GM10248 (cell line): ENCODE measurements at places on chromosomes 7 and 10.

DNA sequence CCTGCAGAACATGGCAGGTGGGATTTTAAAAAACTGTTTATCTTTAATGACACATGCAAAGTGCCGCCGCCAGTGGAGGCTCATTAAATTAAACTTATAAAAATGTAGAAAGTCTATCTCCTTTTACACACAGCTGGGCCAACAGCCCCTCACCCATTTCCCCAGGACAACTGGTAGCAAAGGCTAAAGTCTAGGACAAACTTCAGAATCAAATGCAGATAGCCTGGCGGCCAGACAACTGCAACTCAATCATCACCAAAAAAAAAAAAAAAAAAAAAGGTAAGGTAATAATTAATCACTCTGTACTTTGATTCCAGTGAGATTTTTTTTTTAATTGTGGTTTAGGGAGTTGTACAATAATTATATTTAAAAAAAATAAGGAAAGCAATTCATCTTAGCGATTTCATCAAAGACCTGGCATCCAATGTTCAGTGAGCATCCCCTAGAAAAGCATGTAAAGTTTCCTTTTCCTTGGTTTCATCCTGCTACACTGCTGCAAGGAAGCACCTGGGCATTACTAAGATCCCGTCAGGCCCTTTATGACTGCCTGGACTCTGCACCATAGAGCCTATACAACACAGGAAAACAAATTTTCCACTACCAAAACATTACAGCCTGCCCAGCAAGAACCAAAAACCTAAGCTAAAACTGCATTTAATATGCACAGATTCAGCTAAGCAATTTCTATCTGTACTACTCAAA lies 98.5 kb downstream of the GRB10 start:
- no peak for DNase-seq

GRCh38 chr10:77869626-77870420 lies 56.7 kb downstream of the DLG5 start:
- no peak for DNase-seq

DNA sequence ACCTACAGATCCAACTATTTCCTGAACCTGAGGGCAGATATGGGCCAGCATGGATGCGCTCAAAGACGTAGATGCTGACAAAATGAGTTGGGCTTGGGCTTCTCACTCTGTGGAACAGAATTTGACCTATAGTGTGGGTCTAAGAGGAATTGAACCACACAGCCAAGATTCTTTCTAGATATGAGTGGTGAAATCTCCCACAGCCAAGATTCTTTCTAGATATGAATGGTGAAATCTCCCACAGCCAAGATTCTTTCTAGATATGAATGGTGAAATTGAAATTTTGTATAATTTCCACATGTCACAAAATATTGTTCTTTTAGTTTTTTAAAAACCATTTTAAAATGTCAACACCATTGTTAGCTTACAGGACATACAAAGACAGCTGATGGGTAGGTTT lies 215.4 kb upstream of the LRGUK start:
- no peak for DNase-seq

GRCh38 chr10:107409522-107409921 lies 245.0 kb upstream of the SORCS1 start:
- DNase-seq: no peak

- DNase-seq: no peak
Observed at GRCh38 chr7:34143402-34143801, 238.1 kb downstream of the BMPER start.

DNA sequence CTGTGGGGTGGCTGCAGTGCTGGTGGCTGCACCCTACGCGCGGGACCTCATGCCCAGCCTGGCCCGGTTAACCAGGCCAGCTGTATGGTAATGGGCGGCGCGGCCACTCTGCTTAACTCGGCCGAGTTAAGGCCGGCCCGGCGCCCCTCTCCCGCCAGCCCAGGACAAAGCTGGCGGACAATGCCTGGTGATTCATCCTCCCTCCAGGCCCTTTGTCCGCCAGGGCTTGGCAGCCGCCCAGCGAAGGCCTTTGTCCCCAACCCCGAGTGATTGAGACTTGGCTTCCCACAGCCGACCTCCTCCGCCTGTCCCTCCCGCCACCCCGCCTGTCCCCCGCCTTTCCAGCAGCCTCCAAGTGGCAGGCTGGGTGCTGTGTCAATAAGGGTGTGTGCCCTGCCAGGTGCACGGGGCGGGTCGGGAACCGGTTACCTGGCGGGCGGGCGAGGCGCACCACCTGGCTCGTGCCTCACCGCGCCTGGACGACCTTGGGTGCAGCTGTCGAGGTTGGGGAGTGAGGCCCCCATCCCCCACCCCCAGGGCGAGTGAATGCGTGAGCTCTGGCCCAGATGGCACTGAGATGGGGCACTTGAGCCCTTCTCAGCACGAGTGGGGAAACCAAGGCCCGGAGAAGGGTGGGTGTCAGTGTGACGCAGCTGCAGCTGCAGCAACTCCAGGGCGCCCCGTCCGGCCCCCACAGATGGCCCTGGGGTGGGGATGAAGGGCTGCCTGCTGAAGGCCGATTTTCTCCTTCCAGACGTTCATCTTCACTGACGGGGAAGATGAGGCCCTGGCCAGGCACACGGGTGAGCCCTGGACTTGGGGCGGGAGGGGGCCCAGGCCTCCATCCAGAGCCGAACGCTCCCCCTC lies 4.6 kb downstream of the LFNG start:
- no peak for DNase-seq

GRCh38 chr7:135842446-135843179 lies 94.0 kb upstream of the FAM180A start:
- no peak for DNase-seq

DNA sequence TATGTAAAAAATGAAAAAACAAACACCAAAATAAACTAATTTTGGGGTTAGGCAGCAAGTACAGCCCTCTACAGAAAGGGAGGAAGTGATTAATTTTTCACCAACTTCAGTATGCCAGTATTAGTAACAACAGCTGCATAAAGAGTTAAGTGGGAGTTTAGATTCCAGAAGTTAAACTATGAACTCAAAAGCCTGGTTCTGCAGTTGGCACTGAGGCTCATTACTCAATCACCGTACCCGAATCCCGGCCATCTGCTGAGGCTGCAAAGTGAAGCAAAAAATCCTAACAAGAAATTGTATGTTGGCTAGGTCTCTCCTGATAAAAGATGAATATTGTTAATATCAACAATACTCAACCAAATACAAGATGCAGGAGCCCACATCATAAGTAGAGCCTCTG lies 4.0 kb downstream of the NUDT5 start:
- DNase-seq: no peak

GRCh38 chr10:75170215-75170614 lies 40.4 kb upstream of the VDAC2 start:
- no peak for DNase-seq

DNA sequence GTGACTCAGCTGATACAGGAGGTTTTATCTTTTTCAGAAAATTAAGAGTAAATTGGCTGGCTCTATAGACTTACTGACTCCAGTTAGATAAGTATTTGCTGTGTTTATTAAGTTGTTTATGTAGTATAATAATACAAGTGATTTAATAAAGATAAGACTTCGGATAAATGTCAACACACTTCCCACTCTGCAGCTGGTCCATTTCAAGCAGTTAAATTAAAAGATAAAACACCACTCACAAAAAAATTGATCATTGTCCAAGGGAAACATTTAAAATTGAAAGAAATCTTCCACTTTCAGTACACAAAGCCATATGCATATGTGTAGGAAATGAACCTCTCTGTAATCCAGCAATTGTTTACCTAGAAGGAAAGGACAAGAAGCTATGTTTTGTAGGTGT lies 106.1 kb upstream of the SP8 start:
- no peak for DNase-seq

DNA sequence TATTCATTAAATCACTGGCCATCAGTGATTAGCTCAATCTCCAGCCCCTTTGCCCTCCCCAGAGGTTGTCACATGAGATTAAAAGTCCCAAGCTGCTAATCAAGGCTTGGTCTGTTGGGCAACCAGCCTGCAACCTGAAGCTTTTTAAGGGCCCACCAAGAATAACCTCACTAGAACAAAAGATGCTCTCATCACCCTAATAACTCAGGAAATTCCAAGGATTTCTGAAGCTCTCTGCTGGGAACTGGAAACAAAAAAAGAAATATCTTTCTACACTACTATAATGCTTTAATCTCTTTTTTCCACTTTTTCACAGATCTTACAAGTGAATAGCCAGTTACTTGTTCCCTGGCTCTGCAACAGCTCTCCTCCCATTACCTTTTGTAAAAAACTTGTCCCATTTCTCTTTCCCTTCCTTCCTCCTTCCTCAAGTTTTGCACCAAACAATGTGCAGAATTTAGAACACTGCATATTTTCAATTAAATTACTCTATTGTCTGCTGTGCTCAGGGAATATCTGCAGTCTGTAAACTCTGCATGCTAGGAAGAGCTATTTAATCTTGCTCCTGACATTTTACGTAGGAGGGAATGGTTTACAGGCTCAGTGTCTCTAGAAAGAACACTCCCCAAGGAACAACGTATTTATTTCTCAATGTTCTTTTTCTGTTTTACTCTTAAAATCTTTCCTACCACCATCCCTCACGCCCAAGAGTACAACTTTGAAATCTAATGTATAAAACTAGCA lies 169.1 kb downstream of the IMMP2L start:
- DNase-seq: no peak

DNA sequence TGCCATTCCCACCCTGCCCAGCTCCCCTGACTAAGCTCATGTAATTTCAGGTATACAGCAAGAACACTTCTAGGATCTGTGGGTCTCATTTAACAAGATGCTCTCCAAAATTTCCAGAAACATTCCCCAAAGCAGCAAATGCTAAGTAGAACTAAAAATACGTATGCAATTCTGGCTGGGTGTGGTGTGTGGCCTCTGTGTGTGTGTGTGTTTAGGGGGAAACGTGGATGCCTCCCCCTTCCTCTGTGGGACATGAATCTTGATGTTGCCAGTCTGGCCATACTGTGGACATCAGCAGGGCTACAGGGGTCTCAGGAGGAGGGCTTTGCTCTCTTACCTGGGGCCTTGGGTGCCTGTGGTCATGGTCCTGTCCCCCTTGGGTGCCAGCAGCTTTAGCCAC lies 18.4 kb downstream of the EMX2 start:
- no peak for DNase-seq

GRCh38 chr10:17062493-17062892 lies 67.1 kb downstream of the CUBN start:
- no peak for DNase-seq

DNA sequence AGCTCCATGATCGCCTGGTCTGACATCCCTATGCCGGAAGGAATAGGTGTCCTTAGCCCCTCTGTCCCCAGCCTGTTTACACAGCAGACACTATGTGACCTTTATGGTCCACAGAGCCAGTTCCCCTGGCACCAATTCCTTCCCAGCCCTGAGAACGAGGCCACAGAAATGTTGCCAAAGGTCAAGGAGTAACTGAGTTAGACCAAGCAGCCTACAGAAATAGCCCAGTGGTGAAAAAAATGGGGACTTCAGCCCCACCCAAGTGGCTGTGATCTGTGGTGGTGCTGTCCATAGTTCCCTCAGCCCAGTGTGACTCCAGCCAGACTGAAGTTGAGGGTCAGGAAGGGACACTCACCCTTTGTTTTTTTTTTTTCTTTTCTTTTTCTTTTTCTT lies 2.5 kb downstream of the PGAM2 start:
- no peak for DNase-seq

DNA sequence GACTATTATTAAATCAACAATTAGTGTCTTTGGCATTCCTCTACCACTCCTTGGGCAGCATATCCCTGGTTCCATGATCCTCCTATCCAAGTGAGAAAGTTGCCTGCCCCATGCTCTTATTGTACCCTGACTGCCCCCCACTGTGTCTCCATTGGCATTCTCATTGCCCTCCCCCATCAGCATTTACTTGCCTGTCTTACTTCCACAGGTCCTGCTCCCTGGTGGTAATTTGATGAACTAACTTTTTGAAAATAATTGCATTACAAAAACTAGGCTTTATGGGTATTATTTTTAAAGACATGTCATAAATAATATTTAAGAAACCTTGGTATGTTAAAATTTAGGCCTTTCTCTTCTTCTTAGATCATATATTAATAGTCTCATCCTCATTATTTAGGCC lies 346.4 kb downstream of the PCLO start:
- no peak for DNase-seq

DNA sequence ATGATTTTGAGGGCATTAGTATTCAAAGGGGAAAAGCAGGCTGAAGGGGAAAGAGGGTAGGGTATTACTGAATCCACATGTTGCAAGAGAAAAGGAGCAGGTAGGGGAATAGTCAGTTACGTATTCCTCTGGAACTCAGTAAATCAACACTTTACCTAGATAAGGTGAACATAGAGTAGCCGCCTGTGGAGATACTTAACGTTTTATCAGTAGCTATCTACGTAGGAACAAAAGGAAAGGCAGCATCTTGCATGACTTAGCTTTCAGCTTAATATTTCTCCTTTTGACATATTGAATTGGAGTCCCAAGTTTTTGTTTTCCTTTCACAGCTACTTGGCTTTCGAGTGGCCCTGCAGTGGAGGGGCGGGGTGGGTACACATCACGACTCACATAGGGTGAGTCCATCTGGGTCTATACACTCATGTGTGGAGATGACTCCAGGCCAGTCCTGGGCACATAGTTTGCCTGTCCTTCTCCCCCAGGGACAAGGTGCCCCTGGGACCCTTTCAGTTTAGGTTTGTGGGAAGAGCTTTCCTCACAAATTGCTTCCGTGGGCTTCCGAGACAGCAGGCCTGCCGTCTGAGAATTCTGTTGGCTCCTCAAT lies 48.1 kb downstream of the CCNY start:
- DNase-seq: no peak

GRCh38 chr10:21995557-21995956 lies 8.0 kb downstream of the DNAJC1 start:
- no peak for DNase-seq

DNA sequence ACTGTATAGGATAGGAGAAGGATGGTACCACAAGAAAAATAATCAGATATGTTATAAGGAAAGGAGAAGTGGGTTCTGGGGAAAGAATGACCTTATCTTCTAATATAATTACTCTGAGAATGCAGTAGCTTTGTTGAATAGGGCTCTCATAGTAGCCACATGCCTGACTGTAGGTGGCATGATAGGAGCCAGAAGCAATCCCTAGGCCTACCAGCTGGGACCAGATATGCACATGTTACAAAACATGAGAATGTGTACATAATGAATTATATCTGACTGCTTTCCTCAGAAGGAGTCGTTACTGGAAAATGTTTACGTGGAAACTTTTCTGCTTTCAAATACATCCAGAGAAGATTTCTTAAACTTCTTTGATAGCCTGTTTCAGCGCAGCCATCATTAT lies 53.2 kb upstream of the FAM3C start:
- no peak for DNase-seq

DNA sequence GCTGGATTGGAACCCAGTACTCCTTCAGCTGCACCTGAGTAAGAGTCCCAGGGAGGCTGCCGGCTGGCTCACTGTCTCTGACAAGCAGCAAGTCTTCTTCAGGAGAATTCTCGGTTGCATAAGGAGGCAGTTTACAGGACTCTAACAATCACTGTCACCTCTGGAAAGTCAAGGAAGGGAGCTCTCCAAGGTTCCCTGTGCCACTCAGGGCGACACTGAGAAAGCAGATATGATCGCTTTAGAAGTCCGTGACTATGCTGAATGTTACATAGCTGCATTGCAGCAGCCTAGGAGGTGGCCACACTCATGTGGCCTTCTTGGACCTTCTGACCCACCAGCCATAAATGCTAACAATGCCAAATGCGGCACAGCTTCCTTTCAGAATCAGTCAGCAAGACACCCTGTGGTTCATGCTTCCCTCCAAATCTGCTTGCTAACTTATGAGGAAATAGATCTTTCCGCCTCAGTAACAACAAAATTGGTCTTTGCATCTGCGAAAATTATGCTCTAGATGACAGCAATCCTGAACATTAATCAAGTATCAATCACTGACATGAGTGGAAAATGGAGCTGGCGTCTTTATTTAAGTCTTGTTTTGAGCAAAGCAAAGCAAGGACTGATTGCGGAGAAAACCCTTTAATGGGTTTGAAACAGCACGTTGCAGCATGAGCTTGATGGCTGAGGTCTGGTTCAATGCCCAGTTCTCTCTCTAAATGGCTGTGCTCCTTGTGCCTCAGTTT lies 132.9 kb downstream of the ATXN7L1 start:
- no peak for DNase-seq
